ENCODE measurements at places on chromosomes 16 and 17.

GRCh38 chr16:88706965-88707826 is 893 bp downstream of the CTU2 start:
- no peak for DNase-seq

DNA sequence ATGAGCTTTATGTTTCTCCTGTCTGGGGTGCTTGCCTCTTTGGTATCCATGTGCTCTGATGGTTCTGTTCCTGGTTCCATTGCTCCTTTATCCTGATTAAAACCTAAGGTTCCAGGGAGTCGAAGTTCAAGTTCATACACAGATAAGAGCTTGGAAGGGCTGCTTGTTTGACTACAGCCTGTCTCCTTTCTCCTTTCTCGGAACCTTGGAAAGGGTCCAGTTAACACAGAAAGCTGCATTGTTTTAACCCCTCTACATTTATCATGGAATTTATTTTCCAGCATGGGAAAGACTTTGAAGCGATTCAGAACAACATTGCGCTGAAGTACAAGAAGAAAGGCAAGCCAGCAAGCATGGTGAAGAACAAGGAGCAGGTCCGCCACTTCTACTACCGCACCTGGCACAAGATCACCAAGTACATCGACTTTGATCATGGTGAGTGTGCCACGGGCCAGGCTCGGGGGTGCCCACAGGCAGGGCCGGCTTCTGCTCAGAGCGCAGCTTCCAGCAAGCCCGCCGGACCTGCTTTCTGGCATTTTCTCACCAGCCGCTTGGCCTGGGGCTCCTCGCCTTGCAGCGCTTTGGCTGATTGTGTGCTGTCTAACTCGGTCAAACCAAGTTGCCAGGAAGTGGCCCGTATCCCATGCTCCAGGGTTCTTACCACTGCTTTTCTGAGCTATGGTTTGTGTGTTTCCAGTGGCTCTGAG is 19.9 kb downstream of the CRAMP1 start:
- peak; percentile 47 for DNase-seq

GRCh38 chr16:57031156-57031555 is 41.8 kb downstream of the NLRC5 start:
- no peak for DNase-seq

GRCh38 chr16:29702269-29702668 is 23.3 kb downstream of the QPRT start:
- DNase-seq = no peak

All from globus pallidus (tissue), 1 donor.